Hematopoietic multipotent progenitor cell treated with erythropoietin and hydrocortisone succinate and interleukin-3 and kit ligand, for 17 days (in vitro differentiated cells): ENCODE measurements at places on chromosomes 11 and 22.

DNA sequence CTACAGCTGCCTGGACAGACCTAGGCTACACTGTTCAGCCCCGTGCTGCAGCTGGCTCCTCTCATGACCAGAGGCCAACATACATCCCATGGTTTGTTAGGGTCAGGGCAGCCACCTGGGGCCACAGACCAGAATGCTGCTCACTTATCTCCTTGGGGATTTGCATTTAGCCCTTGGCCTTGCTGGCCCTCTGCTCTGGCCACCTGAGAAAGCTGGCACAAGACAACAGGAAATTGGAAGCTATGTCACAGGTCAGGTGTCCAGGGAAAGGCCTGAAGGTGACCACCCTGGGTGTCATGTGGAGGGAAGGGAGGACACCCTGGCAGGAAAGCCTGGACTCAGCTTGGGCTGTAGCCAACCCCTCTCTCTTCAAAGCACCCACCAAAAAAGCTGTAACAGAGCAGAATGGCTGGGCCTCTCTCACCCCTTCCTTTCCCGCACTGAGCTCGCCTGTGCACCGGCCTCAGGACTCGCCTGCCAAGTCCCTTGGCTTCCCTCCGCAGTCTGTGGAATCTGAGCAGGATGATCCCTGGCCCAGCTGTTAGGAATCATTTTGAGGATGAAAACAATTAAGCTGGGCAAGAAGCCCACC, 86.3 kb downstream of the SNX19 start:
- no peak for DNase-seq

DNA sequence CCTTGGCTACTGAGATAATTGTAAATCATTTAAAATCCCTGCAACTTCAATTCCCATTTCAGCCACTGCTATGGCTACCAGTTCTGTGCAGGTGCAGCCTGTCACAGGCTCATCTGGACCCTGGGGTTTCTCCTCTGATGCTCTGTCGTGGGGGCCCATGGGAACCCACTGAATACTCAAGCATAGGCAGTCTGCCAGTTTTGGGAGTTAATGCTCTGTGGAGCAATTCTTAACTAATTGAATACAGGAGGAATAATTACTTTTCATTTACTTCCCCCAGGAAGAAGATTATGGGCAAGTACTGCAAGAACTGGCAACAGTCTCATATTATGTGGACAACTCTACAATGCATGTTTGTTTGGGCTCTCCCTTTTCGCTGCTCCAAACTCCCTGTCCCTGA, 25.9 kb downstream of the OR51E2 start:
- DNase-seq: no peak

GRCh38 chr22:22618448-22618847, 26.0 kb upstream of the GGTLC2 start:
- no peak for DNase-seq

- DNase-seq: no peak
Observed at GRCh38 chr11:72737336-72737735, 14.9 kb downstream of the ARAP1 start.

DNA sequence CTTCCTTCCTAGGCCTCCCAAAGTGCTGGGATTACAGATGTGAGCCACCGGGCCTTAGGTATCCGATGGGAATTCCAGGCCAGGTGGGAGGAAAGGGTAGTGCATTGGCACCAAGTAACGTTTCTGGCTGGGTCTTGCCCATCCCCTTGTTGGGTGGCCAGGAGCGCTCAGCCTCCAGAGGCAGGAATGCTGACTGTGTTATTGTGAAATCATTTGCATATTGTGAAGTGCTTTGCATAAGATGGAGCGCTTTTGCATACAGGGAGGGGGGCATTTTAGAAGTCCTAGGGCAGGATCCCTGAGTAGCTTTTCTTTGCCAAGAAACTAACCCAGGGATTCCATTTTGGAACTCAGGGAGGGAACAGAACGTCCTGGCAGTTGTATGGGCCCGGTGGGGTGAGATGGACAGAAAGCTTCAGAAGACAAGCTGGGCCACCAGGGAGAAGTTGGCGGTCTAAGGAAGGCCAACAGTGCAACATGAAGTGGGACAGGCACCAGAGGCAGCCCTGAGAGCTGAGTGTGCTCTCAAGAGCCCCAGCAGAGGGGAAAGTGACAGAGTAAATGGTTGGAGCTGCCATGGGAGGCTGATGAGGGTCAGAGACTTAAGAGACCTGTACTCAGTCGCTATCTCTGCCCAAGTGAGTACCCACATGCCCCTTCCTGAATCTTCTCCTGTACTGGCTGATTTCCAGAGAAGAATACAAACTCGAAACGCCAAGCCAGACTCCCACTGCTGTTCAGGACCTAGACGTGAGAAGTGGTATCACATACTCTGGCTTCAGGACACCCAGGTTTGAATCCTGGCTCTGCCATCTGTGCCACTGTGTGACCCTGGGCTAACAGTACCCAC, 1.3 kb upstream of the SLC39A13 start:
- no peak for DNase-seq

DNA sequence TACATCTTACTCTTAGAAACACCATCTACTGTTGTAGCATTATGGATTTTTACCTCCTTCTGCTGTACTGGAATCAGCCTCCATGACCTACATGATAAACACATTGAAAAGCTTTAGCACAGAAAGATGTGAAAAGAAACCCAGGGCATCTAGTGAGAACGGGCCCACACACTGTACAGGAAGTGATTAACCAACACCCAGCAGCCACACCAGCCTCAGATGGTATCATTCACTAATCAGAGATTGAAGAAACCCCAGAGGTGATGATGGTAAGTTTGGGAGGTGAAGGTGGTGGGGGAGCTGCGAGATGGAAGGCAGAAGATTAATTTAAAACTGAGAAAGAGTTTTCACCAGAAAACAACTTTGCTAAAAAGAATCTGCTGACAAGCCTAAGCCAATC, 46.1 kb downstream of the RASSF10 start:
- no peak for DNase-seq

GRCh38 chr11:45455536-45455935, 169.4 kb upstream of the SYT13 start:
- DNase-seq: no peak

GRCh38 chr11:118224511-118225188, at the start of gene JAML:
JAML (minus strand) TSS chr11:118225011; CDS start chr11:118214866, 10,145 bp downstream.
- no peak for DNase-seq

DNA sequence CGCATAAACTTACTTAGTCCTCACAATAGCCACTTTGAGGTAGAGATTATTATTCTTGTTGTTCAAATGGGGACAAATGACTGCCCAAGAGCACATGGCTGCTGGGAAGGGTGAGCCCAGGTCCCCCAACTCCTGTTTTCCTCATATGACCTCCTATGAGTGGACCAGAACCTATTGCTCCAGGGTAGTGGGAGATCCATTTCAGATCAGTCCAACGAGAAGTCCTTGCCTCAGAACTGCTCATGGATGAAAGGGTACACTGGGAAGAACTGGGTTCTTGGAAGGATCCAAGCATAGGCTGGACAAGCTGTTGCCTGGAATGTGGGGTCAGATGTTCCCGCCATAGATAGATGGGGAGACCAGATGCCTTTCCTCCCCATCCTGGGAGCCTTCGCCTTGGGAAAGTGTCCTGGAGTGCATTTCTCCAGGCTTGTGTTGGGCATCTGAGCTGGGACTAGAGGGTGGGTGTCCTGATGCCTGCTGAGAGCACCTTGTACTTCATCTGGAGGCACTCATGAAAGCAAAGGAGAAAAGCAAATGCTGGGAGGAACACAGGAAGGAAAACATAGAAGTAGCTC, 146.3 kb upstream of the B3GAT1 start:
- DNase-seq: no peak

DNA sequence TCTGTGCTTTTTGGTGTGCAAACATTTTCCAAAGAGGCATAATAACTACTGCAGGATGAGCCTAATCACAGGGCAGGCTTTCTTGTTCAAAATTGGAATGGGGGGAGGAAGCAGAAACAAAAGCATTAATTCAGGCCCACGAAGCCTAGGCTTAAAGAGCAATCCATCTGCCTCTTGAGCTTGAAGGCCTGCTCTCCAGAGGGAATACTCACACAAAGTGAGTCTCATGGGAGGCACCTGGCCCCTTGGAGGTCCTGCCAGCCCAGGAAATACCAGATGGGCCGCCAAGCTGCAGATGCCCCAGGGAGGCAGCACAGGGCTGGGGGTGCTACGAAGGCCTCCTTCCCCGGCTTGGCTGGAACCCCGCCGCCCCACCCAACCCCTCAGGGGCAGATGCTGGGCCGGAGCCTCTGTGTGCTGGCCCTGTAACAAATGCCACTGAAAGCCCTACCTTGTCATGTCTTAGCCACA, 39.3 kb upstream of the COMT start:
- no peak for DNase-seq

DNA sequence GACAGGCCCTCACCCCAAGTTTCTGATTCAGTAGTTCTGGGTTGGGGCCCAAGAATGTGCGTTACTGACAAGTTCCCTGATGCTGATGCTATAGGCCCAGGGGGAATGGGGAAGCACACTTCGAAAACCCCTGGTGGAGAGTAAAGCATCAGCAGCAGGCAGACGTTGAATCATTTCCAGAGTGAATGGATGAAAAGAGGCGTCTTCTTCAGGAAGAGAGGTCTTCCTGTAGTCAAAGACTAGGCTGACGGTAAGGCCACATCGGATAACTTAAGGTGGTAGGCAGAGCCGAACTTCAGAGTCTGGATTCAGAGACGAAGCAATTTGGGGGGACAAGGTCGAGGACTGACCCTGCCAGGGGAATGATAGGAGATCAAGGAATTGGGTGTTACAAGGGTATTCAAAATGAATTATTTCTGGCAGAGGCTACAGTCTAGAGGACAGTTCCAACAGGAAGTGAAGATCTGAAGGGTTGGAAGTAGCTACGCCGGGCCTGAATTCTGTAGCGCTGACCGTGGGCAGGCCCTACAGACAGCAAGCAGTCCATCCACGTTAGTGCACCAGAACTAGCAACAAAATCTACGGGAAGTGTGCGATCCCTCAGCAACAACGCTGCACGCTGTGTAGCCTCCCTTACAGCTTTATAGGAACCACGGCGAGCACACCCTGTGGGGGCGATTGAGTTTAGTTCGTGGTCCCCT, 862 bp upstream of the CENATAC start:
- no peak for DNase-seq

GRCh38 chr22:40709752-40710413, 30.6 kb downstream of the MCHR1 start:
- DNase-seq: no peak

- DNase-seq: no peak
Observed at GRCh38 chr22:19003508-19003907, 67.4 kb upstream of the PRODH start.

DNA sequence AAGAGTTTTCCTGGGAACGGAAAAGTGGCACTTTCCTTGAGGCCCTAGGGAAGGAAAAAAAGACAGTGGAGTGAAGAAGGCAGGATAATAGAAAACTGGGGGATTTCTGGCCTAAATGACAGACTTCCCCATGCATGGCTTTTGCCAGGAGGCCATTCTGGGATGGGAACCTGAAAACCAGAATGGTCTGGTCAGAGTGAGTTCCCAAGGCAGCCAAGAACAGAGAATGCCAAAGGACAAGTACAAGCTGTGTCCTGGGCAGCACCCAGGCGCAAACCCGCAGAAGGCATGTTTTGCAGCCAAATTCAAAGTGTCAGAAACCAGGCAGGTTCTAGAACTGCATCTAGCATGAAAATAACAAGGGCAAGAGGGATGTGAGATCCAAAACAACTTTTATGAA, 162.4 kb downstream of the SPON1 start:
- DNase-seq: no peak

GRCh38 chr11:100994966-100995365, 134.6 kb downstream of the PGR start:
- DNase-seq: no peak

- DNase-seq: peak; percentile 4
Observed at GRCh38 chr22:16601437-16602223, 9.0 kb upstream of the CCT8L2 start.

GRCh38 chr11:91955206-91955605, 269.4 kb upstream of the FAT3 start:
- DNase-seq: no peak

DNA sequence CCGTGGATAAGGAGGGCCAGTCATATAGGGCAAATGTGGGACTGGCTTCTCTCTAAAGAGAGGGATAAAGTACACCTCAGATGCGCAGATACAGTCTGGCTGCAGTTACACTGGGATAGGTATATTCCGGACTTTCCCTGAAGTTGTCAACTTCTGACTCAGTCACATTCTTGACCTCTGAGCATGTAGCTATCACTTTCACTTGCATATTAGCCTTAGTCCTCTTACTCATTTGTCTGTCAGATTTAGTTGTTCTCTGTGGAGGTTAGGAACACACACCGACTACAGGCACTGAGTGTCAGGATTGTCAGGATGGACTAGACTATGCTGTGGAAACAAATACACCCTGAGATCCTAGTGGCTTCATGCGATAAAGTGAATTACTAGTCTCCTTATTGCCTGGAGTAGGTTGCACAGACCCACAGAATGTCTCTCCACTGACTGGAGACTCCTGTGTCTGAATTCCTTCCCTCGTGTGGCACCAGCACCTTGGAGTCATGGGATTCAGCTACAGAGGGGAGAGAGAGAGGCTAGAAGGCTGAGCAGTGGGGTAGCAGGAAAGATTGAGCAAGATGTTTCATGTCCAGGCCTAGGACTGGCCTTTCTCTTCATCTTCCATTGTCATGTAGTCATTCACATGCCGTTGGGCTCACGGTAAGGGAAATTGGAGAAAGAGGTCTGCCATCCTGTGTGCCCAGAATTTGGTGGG, 654.3 kb downstream of the NTM start:
- DNase-seq: no peak

- no peak for DNase-seq
Observed at GRCh38 chr11:3036419-3036818, 20.8 kb downstream of the CARS1 start.

DNA sequence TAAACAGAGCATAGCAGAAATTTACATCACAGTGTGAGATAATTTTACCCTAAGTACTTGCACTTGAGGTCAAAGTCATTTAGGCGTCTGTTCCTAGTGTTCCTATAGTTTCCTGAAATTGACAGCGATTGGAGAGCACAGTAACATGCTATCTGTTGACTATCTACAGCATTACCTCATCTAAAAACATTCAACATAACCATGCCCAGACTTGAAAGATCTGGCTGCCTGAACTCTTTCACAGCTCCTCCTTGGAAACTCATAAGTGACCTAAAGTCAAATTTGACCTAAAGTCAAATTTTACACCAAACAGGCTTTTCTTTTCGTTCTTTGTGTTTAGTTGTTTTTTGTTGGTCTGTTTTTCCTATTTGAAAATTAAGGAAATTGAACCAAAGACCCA, 233.8 kb upstream of the UBASH3B start:
- no peak for DNase-seq

DNA sequence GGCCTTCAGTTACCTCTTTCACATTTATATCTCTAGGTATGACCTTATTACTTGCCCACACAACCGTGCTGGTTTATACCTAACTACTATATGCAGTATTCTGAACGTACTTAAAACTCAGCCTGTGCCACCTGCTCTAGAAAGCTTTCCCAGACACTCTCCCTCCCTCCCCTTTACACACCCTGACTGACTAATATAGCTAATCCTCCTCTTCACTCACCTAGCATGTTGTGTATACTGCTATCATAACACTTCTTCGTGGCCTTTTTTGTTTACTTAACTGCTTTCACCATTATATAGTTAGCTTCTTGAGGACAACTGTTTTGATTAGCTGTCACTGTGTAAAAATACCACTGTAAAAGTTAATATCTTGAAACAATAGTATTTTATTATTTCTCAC, 23.5 kb downstream of the RNF214 start:
- no peak for DNase-seq
